Nasal cavity respiratory epithelium epithelial cell of viscerocranial mucosa (primary cell): ENCODE measurements at places on chromosomes 7 and 10. TPM values are rescaled to one million over a fixed set of nuclear protein-coding genes. Genes with fewer than 3 reads are reported as not detected.

Gene NODAL
- total RNA-seq: 0.07 TPM in 1 of 2 replicates, not detected in the other

Gene ZNF107
- total RNA-seq: 0.34 and 3.1 TPM in 2 replicates

Gene SEMA3D
- total RNA-seq: 0.34 TPM in 1 of 2 replicates, not detected in the other

Gene SDK1
- total RNA-seq: 0.34 and 4.2 TPM in 2 replicates

Gene FOXL3
- not detected in 2 replicates for total RNA-seq

Gene INA
- total RNA-seq: 0.07 and 0.34 TPM in 2 replicates

Gene LRRD1
- total RNA-seq: under 0.01 and 0.14 TPM in 2 replicates

Gene CCL24
- total RNA-seq: 0.43 TPM in 1 of 2 replicates, not detected in the other

Gene TMEM270
- total RNA-seq: not detected in 2 replicates

Gene AGMO
- total RNA-seq: 0.50 TPM in 1 of 2 replicates, not detected in the other

Gene FEZF1
- total RNA-seq: under 0.01 TPM in 1 of 2 replicates, not detected in the other

Gene CACNB2
- total RNA-seq: 0.34 TPM in 1 of 2 replicates, not detected in the other

Gene ANKRD16
- 5.1 and 7.3 TPM in 2 replicates for total RNA-seq

Gene GRID1
- 0.21 TPM in 1 of 2 replicates, not detected in the other for total RNA-seq

Gene LBX1
- not detected in 2 replicates for total RNA-seq

Gene TNS3
- 1.7 and 7.8 TPM in 2 replicates for total RNA-seq

Gene MEOX2
- not detected in 2 replicates for total RNA-seq

Gene ODAD2
- total RNA-seq: under 0.01 and 0.28 TPM in 2 replicates

Gene C7orf33
- not detected in 2 replicates for total RNA-seq

Gene GIMAP2
- total RNA-seq: 0.21 TPM in 1 of 2 replicates, not detected in the other

Gene PNLIPRP3
- total RNA-seq: 29.0 and 171 TPM in 2 replicates

Gene SLC26A3
- 0.14 TPM in 1 of 2 replicates, not detected in the other for total RNA-seq

Gene MCM10
- 0.21 and 0.34 TPM in 2 replicates for total RNA-seq

Gene GOLGA7B
- 0.21 and 0.34 TPM in 2 replicates for total RNA-seq

Gene PRKG1
- 0.57 and 1.0 TPM in 2 replicates for total RNA-seq

Gene GIMAP7
- total RNA-seq: not detected in 2 replicates

Gene PVRIG
- total RNA-seq: not detected in 2 replicates

Gene KIAA1217
- total RNA-seq: 5.5 and 40.4 TPM in 2 replicates

Gene IFT22
- 6.8 and 16.3 TPM in 2 replicates for total RNA-seq

Gene SPDYE8
- total RNA-seq: not detected in 2 replicates

Gene RBAK
- total RNA-seq: 16.7 and 21.6 TPM in 2 replicates

Gene NUTM2E
- 0.21 and 0.34 TPM in 2 replicates for total RNA-seq

Gene CNPY1
- not detected in 2 replicates for total RNA-seq

Gene NKX1-2
- 1.4 and 2.9 TPM in 2 replicates for total RNA-seq

Gene LRRTM3
- not detected in 2 replicates for total RNA-seq

Gene PDZD7
- total RNA-seq: 0.34 and 1.4 TPM in 2 replicates

Gene KIF11
- 1.4 and 1.7 TPM in 2 replicates for total RNA-seq

Gene HGF
- not detected in 2 replicates for total RNA-seq

Gene CLEC5A
- total RNA-seq: 0.07 TPM in 1 of 2 replicates, not detected in the other

Gene TEX47
- total RNA-seq: not detected in 2 replicates

Gene NEURL1
- total RNA-seq: 1.6 and 2.7 TPM in 2 replicates

Gene BTBD16
- under 0.01 and 0.07 TPM in 2 replicates for total RNA-seq
